Stimulated activated CD8-positive, alpha-beta memory T cell treated with anti-CD3 and anti-CD28 coated beads, Interleukin-4, amount 100 ng/mL, for 48 hours (primary cell): ENCODE measurements at places on chromosomes 2 and 18.

DNA sequence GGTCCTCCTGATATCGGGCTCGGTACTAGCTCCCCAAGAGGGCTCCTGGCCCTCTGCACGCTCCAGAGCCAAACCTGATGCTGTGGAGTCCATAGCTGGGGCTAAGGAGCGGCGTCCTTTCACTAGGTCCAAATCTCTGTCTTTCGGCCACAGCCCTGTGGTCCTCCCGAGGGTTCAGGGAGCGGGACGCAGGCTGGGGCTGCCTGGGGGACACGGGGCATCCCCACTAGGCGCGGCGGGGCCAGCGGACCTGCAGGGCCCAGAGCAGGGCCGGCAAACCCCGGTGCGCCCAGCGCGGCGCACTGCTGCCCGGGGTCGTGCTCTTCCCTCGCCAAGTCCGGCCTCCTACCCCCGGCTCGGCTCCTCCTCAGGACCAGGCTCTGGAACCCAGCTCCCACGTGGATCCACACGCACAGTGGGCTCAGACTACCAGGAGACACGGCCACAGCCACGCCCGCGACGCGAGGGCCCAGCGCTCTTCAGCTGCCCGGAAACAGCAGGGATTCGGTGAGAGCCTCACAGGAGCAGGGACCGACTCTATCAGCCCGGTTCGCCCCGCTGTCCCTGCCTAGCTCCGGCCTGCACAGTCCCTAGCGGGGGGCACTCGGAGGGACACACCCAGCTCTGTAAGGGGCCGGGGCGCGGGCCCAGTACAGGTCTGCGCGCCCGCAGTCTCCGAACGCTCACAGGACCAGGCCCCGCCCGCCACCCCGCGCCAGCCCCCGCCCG, 593 bp downstream of the ZNF514 start:
- DNase-seq: peak; percentile 55

DNA sequence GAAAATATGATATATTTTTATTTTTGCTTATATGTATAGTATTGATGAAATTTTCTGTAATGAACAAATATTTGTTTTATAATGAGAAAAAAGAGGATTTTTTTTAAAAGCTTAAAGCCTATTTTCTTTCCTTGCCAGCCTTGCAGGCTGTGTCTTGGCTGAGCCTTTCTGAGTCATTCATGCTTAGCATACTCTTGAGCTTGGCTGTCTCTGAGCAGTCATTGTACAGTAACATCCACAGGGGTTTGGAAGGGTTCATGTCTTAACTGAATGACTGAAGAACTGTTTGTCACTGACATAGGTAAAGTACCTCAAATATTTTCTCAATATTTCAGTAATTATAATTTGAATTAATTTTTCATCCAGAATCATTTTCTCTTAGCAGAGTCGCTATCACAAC, 49.3 kb downstream of the GPR39 start:
- no peak for DNase-seq

DNA sequence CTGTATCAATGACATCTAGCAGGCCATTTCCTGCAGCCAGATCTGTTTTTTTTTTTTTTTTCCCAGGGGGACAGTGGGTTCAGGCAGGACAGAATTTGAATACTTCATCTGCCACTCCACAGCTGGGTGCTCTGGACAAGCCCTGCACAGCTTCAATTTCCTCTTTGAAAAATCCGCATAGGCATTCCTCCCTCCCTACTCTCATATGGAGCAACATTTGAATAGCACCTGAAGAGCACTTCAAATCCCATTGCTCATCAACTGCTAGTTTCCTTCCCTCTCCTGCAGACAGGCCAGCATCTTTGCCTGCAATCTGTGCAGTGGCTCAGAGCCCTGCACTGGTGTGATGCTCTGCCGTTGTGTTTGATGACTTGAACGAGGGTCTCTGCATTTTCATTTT, 326.3 kb downstream of the TSN start:
- no peak for DNase-seq

DNA sequence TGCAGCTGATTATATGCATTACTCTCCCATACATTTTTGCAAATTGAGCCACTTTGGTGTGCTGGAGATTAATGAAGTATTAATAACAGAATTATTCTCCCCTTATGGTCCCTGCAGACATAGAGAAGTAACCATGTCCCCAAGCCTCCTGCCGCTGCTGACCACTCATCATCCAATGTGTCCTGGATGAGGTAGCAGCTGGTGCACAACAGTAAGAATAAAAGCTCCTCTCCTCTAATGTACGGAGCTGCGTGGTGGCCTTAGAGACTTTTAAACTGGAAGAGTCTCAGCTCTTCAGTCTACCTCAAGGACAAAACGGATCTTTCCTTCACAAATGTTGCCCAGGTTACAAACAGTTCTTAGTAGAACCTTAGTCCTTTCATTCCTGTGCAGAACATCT, 37.7 kb downstream of the TPO start:
- DNase-seq: no peak

DNA sequence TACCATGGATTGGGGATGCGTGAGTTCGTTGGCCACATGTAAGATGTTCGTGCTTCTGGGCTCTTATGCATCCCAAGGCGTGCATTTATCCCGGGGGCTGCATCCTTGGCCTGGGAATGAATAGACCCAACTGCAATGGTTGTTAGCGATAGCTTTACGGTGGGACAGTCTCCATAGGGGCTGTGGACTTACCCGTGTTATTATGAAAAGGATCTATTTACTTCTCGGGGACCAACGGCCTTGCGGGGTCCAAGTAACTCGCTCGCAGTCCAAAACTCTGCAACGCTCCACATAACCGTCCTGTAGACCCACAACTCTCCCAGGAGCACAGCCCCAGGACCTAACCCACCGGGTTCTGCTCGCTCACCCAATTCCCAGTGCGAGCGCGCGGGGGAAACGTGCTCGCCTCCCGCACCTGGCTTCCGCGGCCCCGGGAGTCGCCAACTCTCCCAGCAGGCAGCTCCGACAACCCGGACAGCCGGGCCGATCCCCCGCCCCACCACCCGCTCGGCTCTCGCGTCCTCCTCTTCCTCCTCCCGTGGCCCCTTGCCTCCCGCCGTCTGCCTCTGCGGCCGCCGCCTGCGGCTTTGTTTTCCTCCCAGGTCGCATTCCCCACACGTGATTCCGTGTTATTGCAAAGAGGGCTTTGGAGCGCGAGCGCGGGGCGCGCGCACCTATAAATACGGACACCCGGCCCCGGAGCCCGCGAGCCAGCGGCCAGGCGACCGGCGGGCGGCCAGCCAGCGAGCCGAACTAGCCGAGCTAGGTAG, at the start of gene CABLES1:
Gene CABLES1, plus strand, starts transcription at position 706 of the 770 bp plus-strand sequence. CDS start 278 bp downstream, outside the sequence.
- peak; percentile 43 for DNase-seq
